ENCODE measurements at places on chromosomes 16 and 17. TPM values are rescaled to one million over a fixed set of nuclear protein-coding genes. Genes with fewer than 3 reads are reported as not detected.

GRCh38 chr17:49183341-49183740, 27.0 kb downstream of the GNGT2 start:
- DNase-seq: no peak

- DNase-seq: no peak
Observed at GRCh38 chr16:9567666-9568065, 476.2 kb downstream of the HAPSTR1 start.

DNA sequence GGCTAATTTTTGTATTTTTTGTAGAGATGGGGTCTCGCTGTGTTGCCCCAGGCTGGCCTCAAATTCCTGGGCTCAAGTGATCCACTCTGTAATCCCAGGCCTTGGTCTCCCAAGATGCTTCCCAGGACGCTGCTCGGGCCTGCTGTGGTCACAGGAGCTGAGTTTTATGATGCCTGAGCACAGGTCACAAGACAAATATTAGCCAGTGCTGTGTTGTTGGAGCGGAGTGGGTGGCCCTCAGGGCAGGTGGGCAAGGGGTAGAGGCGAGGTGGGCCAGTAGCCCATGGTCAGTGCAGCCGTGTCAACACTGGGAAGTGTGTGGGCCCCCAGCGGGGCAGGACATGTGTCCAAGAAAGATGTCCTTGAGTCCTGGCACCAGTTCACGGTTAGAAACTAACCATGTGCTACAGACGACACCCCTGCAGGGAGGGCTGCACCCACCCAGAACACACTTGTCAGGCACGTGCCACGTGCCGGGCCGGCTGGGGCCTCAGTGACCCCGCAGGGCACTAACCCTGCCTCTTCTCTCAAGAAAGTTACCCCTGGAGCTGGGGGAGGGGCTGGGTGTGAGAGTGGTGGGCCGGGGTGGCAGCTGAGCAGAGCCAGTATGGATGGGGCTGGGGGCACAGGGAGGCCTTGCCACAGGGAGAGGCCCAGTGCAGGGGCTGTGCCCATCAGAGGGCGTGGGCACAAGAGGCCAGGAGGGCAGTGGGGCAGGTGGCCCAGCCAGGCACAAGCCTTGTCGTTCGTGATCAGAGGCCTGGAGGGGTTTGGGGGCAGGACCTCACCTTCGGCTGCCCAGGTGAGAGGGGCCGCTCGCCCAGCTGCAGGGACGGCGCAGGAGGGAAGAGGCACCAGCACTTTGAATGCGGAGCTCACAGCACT, 103.1 kb upstream of the CHMP6 start:
- no peak for DNase-seq

Gene CLEC18C
- 0.11 TPM for total RNA-seq

DNA sequence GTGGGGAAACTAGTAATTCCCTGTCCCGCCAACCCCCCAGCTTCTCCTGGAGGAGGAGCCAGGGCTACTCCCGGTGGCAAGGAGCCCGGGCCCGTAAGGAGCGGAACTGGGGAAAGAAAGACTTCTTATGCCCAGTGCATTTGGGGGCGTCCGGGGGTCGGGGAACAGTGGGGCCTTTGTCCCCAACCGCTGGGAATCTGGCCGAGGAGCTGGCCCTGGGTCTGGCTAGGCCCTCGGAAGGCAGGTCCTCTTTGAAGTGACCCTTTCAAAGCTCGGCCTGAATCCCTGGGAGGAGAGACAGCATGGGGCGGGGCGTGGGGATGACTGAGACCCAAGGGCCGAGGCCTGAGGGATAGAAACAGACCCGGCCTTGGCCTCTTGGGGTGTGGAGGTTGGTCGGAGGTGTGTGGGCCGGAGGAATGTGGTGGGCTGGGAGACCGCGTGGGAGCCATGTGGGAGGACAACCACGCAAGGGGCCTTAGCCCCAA, 6.0 kb downstream of the ARHGAP23 start:
- no peak for DNase-seq

- no peak for DNase-seq
Observed at GRCh38 chr16:19595043-19595767, 39.7 kb downstream of the VPS35L start.

DNA sequence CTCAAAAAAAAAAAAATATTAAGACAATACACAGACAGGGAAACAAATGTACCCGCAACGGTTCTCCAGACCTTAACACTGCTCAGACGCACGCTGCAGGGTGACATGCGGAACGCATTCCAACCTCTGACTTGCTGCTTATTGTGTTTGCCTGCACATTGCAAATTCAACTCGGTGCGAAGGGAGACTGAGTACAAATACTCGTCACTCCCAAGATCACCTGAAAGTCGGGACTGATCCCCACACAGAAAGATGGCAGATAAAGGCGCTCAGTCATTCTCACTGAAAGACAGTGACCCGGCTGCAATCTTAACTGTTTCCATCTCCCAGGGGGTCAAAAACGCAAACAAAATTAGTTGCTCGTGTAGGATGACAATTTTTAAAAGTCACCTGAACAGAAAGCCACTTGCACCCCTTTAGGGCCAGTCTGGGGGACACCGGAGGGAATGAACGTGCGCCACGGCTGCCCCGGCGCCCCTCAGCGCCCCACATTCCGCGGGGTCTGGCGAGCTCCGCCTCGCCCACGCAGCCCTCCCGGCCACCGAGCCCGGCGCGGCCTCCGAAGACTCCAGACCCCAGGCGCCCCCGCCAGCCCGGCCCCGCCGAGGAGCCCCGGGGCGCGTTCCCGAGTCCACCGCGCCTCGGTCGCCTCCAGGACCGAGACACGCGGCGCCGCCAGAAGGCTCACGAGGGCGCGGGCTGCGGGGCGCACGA, 589 bp downstream of the CLCN7 start:
- no peak for DNase-seq

Gene KRT12
- total RNA-seq: not detected

Gene ADAMTS18
- not detected for total RNA-seq

GRCh38 chr16:79843631-79844043, 243.1 kb upstream of the MAF start:
- no peak for DNase-seq

Gene UNC119
- total RNA-seq: 16.0 TPM

- DNase-seq: no peak
Observed at GRCh38 chr17:64147110-64148016, 17.4 kb upstream of the ERN1 start.

DNA sequence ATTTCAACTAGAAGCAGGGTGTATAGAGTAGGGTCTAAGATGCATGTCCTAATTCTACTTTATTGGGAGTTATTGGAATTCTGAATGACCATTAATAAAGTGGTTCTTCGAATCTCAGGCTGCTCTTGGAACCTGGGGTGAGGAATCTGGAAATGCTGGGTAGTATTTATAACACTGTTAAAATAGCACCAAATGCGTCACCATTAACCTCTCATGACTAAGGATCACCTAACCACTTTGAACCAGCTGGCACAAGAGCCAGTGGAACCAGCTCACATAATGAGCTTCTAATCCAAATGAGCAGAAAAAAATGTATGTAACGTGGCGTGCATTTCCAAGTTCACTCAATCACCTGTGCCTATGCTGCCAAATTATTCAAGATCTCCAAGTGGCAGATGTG, 281.7 kb downstream of the GRIN2A start:
- no peak for DNase-seq

DNA sequence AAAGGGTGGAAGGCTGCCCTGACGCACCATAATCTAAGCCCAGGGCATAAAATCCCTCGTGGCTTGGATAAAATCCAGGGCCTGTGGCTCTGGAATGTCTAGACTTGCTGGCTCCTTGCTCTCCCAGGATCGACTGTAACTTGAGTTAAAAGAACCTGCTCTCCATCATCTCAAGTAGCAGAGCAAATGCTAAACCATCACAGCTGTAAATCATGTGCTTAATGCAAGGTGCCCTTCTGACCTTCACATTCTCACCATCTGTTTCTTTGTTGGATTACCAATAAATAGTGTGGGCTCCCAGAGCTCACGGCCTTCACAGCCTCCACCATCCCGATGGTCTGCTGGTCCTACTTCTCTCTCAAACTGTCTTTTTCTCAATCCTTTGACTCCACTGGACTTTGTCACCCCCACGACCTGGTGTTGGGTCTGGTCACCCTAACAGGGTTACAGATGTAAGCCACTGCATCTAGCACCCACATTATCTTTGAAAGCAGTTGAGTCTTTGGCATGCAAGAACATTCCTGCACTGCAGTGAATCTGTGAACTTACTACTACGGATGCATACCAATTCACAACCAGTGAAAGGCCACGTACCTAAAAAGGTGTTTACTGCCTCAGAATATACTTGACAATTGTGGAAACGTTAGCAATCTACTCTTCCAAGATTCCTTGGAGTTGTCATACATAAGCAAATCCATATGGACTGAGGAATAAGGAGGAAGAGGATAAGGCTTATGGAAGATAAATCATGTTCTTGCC, 15.3 kb downstream of the RSL1D1 start:
- peak; percentile 20 for DNase-seq

Gene CLEC18A
- 0.13 TPM for total RNA-seq

DNA sequence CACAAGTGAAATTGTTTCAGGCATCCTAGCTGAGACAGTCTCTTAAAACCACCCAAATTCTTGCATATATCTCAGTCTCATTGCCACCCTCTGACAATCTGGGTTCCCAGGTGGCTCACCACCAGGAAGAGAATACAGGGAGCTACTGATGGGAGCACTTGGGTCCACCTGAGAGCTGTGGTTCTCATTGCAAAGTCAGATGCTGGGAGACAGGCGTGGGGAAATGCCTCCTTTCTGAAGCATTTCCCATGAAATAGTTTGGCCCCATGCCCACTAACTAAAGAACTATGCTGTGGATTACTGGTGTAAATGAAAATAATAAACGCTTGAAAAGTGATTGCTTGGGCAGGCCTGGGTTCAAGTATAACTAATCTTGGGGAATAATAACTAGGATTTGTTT, 70.3 kb downstream of the CMC2 start:
- no peak for DNase-seq

GRCh38 chr16:53654946-53655345, 48.7 kb downstream of the RPGRIP1L start:
- no peak for DNase-seq

DNA sequence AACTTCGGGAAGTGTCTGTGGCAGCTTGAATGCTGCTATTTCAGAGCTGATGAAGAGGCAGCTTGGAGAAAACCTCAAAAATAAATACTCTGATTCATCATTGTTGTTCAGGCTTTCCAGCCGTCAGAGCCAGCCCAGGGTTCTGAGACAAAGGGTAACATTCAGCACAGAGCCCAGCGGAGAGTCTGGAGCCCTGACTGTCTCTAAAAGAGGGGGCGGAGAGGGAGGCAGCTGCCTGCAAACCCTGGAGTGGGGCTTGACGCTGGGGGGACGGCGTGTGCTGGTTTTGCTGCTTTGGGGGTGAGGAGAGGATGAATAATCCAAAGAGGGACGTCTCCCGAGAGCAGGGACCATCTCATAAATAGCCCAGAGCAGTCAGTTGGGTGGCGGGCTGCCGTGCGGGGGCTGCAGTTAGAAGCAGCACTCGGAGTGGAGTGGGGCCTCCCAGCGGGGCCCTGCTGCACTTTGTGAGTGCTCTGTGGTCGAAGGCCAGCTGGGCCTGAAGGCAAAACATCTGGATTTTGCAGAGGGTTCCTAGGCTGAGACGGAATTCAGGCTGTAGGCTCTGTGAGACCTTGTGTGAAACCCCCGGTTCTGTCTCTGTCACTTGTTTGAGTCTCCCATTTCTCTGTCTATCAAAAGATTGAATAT, 237.8 kb downstream of the PRKCA start:
- no peak for DNase-seq

DNA sequence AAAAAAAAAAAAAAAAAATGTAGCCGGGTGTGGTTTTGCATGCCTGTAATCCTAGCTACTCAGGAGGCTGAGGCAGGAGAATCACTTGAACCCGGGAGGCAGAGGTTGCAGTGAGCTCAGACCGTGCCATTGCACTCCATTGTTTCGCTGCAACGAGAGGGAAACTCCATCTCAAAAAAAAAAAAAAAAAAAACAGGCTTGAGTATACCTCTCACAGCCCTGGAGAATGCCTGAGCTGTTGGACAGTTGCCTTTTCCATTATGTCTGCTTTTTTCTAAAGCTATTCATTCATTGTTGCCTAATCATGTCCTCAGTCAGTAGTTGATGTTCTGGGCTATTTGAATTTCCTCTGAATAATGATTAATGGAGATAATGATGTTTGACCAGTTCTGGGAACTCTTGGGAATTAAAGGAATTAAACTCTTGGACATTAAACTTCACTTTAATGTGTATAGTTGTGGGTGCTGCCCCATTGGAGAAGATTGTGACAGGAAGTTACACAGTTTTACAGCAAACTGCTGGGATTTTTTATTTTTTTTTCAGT, 11.8 kb downstream of the HMOX2 start:
- DNase-seq: no peak

- DNase-seq: no peak
Observed at GRCh38 chr16:57574086-57574485, 31.6 kb downstream of the ADGRG5 start.

Gene TMEM88
- 14.7 TPM for total RNA-seq

GRCh38 chr16:85227084-85227945, 115.0 kb upstream of the CIBAR2 start:
- no peak for DNase-seq

DNA sequence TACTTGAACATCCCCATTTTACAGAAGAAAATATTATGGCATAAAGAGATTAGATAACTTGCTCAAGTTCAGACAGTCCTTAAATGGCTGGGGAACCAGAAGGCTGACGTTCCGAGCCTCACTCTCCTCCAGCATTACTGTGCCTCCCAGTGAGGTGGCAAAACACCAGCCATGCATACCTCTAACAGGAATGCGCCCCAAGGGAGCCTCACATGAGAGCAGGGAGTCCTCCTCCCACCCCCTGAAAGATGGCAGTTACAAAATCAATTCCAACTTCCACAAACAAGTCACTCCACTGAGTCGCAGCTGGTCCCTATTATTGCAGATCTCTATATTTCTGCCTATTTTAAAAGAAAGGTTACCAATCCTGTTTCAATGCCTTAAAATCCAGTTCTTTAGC, 55.5 kb downstream of the ANKFY1 start:
- DNase-seq: no peak

- no peak for DNase-seq
Observed at GRCh38 chr16:54040975-54041374, 245.6 kb downstream of the IRX3 start.

GRCh38 chr17:43911904-43912303, 4.6 kb upstream of the MPP2 start:
- DNase-seq: no peak

- DNase-seq: no peak
Observed at GRCh38 chr17:29763273-29763672, 140.6 kb upstream of the CORO6 start.
